Adipocyte (in vitro differentiated cells): ENCODE measurements at places on chromosomes 7 and 10.

GRCh38 chr7:45597286-45597984 lies 23.3 kb downstream of the ADCY1 start:
- no peak for DNase-seq

DNA sequence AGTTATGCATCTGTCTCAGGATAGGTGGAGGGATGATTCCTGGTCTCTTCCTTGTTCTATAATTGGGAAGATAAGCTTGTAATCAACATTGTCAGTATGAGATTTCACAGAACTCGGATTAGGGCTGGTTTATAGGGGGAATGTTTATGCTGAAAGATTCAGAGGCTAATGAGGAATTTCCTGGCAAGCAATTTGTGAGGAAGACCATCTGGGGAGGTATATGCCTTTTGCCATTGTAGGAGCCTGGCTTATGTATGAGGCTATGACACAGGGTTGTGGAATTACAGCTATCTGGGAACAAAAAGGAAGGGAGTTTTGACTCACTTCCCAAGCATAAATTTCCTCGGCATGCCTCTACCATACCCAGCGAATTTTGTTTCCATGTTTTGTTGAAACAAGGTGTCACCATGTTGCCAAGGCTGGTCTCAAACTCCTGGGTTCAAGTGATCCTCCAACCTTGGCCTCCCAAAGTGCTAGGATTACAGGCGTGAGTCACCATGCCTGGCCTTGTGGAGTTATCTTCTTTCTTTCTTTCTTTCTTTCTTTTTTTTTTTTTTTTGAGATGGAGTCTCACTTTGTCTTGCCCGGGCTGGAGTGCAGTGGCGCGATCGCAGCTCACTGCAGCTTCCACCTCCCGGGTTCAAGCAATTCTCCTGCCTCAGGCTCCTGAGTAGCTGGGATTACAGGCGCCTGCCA lies 1.6 kb upstream of the COPS6 start:
- peak; percentile 87 for DNase-seq

GRCh38 chr10:113179265-113179664 lies 229.2 kb downstream of the TCF7L2 start:
- no peak for DNase-seq

DNA sequence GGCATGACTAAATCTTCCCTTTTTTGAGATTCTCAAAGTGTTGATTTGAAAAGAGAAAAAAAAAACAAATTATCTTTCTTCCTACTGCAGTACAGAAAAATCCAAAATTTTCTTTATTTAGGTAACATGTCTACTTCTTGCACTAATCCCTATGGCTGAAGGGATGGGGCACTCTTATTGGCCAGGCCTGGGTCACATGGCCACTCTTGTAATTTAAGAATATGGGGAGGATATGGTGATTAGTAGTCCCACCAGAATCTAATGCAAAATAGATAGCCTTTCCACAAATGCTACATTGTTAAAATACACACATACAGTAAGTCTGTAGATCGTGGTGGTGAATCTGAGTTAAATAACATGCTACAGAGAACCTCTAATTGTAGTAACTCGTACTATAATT lies 7.0 kb upstream of the PALS2 start:
- no peak for DNase-seq

DNA sequence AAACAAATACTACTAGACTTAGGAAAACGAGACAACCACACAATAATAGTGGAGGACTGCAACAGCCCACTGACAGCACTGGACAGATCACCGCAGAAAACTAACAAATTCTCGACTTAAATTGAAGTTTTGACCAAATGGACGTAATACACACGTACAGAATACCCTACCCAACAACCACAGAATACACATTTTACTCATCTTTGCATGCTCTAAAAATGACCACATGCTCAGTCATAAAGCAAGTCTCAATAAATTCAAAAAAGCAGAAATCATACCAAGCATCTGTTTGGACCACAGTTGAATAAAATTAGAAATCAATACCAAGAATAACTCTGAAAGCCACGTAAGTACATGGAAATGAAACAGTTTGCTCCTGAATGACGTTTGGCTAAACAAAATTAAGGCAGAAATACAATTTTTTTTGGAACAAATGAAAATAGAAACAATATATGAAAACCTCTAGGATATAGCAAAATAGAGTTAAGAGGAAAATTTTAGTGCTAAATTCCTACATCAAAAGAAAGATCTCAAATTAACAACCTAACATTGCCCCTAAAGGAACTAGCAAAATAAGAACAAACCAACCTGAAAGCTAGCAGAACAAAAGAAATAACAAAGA lies 30.6 kb downstream of the MAPK8 start:
- DNase-seq, result no peak

- DNase-seq, result peak; percentile 0
These were observed 114.4 kb downstream of the PTPRN2 start for GRCh38 chr7:158473221-158473620.

GRCh38 chr10:97243836-97244235 lies 48.6 kb downstream of the ARHGAP19 start:
- DNase-seq, result no peak

DNA sequence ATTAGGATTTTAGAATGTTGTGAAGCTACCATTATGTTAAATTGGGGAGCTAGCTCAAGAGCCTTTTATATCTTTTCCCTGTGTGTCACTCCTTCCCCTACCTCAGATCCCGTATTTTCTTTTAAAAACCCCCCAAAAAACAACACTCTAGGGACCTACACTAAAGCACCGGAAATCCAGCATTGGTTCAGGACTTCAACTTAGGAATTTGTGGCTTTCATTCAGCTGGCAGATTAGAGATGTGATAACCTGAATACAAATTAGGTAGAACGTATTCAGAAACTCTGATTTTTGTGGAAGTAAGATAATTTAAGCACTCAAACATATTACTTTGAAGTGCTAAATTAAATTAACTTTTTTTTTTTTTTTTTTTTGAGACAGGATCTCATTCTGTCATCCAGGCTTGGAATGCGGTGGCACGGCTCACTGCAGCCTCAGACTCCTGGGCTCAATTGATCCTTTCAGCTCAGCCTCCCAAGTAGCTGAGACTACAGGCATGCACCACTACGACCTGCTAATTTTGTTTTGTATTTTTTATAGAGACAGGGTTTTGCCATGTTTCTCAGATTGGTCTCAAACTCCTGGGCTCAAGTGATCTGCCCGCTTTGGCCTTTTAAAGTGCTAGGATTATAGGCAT lies 6.8 kb downstream of the TBC1D12 start:
- no peak for DNase-seq

- no peak for DNase-seq
These were observed 368.1 kb downstream of the CXCL12 start for GRCh38 chr10:44016589-44017482.

- DNase-seq, result no peak
These were observed 53.2 kb downstream of the ANKMY2 start for GRCh38 chr7:16592395-16592794.

- no peak for DNase-seq
These were observed 128.0 kb downstream of the NRCAM start for GRCh38 chr7:108328174-108328651.

DNA sequence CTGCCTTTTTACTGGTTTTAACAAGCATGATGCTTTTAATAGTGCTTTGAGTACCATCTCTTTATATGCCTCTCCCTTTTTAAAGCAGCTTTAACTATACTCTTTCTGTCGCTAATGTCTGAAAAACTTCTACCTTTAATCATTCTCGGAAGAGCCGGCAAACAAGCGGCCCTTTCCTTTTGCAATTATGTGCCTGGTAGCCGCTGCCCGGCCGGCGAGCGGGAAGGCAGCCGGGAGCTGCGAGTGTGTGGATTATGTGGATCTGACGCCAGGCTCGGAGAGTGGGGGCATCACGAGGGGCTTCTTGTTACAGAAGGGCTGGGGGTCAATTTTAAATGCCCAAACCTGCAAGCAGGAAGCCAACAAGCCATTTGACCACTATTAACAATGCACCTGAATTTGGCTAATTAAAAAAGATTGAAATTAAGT lies 120.9 kb downstream of the BUB3 start:
- DNase-seq, result peak; percentile 7

DNA sequence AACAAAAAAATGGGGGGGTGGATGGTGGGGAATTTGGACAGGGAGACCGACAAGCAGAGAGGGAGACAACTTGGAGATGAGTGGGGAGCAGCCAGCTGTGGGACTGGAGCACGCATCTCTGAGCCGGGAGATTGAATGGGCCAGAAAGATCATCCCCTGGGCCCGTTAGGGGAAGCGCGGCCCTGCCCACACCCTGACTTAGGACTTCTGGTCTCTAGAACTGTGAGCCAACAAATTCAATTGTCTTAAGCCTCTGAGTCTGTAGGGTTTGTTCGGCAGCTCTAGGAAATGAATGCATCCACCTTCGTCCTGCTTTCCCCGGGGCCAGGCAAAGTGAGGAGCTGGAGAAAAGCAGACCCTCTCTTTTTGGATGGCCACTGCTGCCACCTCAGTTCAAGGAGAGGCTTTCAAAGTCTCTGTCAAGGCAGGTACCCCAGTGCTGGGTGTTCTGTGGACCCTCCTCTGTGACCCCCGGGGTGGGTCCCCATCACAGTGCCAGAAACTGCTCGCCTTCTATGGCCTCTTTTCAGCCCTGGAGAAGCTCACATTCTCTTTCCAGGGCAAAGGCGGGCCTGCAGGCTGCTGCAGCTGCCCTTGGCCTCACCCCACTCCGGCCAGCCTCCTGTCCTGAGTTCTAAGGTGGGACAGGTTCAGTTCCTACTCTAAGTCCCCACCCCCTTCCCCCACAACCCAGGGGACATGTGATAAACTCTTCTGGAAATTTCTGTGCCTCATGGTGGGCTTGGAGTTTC lies 423.2 kb downstream of the RPS24 start:
- no peak for DNase-seq

- no peak for DNase-seq
These were observed 159.5 kb downstream of the CPEB3 start for GRCh38 chr10:92131275-92131820.

- no peak for DNase-seq
These were observed 52.5 kb upstream of the VKORC1L1 start for GRCh38 chr7:65820287-65820950.

GRCh38 chr10:50347394-50347802 lies 96.1 kb upstream of the ASAH2 start:
- DNase-seq, result no peak

DNA sequence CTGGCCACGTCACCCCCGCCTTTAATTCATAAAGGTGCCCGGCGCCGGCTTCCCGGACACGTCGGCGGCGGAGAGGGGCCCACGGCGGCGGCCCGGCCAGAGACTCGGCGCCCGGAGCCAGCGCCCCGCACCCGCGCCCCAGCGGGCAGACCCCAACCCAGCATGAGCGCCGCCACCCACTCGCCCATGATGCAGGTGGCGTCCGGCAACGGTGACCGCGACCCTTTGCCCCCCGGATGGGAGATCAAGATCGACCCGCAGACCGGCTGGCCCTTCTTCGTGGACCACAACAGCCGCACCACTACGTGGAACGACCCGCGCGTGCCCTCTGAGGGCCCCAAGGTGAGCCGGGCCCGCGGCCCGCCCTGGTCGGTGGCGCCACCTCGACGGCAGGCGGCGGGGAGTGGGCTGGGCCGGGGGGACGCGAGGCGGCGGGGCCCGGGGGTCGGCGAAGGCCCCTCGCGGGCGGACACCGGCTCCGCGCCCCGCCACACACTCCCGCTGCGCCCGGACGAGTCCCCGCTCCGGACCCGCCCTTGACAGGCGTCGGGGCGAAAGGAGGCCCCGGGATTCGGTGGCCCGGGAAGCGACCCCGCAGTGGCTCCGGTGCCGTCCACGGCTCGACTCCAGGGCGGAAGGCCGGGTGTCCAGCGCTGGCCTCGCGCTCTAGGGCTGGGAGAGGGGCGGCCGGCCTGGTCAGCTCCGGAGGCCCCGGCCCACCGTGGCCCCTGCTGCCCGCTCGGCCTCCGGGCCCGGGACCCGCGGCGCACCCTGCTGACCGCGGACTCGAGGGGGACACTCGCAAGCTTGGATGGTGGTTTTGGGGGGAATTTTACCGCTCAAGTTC lies 557 bp downstream of the BAG3 start:
- peak; percentile 58 for DNase-seq

- peak; percentile 74 for DNase-seq
These were observed 47.4 kb downstream of the DENND11 start for GRCh38 chr7:141654551-141654950.

DNA sequence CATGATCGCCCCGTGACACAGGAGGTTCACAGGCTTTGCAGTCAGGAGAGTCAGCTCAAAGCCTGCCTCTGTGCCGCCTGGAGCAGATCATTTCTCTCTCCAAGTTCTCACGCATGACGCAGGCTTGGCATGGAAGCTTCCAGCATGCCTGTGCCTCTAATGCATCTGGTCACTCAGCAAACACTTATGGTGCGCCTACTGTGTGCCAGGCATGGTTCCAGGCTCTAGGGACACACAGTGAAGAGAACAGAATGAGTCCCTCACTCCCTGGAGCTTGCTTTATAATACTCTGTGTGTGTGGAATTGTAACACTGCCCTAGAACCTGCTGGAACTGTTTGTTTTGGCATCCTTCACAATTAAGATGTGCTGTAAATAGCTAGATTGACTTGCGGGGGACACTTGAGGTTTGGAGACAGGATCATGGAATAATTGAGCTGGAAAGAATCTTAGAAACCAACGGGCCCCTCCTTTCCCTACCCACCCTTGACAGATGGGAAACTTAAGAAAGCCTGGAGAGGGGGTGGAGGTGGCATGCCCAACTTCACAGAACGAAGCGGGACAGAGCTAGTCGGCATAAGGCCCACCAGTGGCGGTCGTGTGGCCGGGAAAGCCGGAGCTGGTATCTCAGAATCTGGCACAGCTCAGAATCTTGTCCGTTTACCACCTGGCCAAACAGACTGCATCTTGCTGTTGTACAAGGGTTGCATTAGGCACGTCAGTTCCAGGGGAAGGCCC lies 4.6 kb upstream of the MYH16 start:
- peak; percentile 9 for DNase-seq

DNA sequence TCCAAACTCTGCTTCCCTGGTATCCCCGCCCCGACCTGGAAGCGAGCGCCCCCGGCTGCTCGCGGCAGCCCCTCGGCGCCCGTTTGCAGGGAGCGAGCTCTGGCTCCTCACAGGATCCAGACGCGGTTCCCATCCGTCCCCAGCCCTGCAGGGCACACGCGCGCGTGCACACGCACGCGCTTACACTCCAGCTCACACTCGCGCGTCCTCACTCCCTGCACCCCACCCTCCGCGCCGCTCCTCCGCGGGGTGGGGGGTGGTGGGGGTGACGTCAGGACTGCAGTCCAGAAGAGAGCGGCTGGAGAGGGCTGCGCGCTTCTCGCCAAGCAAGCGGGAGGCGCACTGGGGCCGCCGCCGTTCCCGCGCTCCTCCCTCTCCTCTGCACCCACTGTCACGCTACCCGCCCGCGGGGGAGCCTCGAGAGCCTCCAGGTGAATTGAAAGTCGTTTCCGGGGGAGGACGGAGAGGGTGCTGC lies 255.6 kb downstream of the OTUD1 start:
- no peak for DNase-seq

DNA sequence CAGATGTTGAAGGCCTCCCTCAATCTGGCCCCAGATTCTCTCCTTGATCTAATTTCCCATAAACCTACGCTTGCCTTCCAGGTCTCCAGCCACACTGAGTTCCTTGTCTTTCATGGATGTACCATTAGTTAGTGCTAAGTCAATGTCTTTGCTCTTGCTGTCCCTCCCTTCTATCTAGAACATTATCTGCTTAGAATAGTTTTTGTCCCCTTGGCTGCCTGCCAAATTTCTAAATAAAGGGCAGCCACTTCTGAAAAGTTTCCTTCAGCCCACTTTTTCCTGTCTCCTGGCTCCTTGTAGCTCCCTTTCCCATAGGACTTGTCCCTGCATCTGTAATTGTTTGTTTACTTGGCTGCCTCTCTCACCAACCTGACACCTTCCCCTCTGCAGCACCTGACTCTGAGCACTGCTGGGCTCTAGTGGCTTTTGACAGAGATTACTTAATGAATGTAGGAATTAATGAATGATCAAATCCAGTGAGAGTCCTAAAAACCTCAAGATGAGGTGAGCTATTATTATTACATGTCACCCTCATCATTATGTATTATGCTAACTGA lies 58.3 kb downstream of the CXCL12 start:
- DNase-seq, result peak; percentile 13
